ENCODE measurements at places on chromosomes 3 and 15.

DNA sequence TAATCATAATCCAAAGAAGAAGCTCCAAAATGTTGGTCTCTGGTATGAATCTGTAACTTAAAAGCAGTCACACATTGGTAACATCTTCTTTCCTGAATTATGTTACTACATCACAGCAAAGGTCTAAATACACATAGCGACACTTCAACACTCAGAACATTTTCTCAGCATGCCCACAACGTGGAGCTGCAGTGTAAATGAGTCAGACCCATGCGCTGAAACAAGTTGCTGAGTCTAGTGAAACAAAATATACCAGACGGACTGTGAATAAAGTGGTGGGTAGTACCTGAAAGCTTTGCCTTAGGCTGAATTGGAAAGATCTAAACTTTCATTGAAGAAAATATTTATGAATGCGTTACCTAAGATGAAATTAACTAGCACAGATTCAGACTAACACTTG, 33.2 kb upstream of the GOLGA8B start:
- peak; percentile 9 for DNase-seq

DNA sequence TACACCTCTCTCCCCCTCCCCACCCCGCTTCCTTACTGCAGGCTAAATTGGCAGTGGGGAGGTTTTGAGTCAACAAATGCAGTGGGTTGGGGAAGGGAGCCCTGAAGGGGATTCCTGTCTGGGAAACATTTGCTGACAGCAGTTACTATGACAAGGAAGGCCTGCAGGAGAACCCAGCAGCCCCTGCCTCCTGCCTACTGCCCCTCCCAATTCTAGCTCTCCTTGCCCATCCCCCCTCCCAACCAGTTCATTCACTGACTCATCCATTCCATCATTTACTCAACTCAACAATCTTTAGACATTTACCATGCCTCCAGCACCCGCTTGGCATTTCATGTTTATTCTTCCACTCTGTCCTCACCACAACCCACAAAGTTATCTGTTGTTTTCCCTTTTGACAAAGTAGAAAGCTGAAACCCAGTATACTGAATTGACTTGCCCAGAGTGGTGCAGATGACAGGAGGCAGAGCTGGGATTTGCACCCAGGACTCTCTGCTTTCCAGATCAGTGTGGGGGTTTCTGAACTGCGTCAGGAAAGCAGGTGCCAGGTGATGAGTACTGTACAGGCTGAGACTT, 75.0 kb downstream of the MAGEF1 start:
- no peak for DNase-seq

DNA sequence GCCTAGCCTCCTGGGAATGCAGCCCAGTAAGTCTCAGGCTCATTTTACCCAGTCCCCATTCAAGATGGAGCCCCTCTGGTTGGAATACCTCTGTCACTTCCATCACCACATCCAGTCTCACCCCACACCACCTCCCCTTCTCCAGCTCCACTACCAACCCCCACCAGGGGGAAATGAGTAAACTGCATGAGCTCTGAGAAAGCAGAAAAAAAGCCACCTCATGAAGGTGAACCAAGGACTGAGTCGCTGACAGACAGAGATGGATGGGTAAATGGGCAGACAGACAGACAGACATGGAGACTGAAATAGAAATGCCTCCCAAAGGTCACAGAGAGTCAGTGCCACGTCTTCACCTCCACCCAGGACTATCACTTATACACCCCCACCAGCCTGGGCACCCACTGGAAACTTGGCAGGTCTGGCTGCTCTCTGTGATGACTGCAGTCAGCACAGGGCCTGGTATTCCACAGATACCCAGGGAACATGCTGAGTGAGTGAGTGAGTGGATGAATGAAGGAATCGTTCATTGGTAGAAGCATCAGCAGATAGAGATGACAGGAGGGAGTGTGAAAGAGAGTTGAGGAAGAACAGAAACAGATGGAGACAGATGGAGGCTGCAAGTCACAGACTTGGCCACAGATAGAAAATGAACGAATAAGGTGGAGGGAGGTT, 4.9 kb upstream of the LOXL1 start:
- no peak for DNase-seq

GRCh38 chr3:9158865-9159630, 90.4 kb downstream of the SRGAP3 start:
- DNase-seq, result no peak

DNA sequence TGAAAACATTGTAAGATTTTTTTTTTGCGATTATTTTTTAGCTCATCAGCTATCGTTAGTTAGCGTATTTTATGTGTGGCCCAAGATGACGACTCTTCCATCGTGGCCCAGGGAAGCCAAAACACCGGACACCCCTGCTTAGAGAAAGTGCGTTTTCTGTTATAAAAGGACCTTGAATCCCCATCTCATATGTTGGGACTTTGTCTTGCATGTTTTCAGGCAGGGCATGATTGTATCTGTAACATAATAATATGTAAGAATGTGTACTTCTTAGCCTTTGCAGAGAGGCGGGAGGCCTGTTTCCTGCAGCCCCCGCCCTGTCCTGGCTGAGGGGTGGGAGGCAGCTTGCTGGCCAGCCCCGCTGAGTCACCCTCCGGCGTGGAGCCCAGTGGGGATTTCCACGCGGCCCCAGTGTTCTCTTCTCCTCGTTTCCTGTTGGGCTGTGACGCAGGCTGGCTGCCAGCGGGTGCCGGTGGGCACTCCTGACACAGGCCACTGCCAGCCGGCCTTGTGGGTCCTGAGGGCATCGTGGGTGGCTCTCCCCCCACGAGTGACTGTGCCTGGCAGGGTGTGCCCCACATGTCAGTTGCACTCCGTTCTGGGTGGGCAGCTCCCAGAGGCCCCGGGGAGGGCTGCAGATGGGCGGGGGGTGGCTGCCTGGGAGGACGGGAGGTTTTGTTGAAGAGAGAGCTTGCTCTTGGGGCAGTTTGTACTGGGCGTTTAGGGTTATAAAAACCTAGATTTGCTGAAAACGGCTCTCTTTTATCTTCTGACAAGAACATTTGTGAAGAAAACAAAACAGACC, 55.6 kb downstream of the SMAD3 start:
- no peak for DNase-seq

Measured in HepG2 (cell line).